Suppressor macrophage treated with lipopolysaccharide for 4 hours (primary cell): ENCODE measurements at places on chromosomes 11 and 22.

DNA sequence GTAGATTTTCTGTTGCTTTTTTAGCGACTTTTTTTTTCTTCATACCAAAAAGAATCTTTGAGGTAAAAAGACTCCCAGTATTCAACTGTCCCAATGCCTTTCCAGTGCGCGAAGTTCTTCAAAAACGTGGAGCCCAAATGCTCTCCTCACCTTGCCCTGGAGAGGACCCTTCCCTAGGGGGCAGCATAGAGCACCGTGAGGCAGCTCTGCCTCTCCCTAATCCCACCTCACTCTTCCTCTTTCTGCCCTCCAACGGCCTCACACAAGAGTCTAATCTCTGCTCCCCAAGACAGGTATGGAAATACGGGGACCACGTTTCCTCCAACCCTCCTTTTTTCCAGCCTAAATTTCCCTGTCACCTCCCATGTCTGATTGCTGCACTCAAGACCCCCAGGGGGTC, 117.5 kb upstream of the ALX4 start:
- DNase-seq = peak; percentile 29

DNA sequence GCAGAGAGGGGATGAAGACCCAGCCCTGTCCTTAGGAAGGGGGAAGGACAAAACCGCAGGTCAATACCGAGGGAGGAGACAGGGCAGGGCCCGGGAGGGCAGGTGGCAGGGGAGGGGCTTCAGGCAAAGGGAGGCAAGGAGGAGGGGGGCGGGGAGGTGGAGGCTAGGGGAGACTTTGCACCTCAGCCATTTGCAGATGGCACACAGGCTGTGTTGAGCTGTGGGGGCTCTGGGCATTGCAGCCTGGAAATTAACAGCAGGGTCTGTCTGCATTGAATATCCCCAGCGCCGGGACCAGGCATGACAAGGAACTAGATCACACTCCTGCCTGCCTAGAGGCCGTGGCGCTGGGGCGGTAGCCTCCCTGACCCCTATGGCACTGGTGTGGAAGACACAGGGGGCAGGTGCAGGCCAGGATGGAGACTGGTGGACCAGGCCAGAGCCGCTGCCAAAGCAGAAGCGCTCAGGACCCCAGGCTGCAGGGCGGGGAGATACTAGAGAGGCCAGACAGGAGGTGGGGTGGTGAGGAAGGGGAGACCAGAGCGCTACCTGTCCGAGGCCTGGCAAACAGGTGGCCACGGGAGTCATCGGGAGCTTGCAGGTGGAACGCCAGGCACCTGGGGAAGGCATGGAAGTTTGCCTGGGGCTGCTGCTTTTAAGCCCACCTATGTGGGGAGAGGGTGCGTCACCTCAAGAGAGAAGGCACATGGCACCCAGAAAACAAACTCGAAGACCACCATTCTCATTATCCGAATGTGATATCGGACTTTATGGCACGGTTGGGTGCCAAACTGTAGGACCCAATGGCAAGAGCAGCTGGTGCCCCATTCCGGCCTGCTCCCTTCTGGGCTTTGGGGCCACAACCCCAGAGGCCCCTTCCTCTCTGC, 11.5 kb downstream of the CBX6 start:
- DNase-seq = no peak

- peak; percentile 82 for DNase-seq
These were observed 112.8 kb downstream of the WNT7B start for GRCh38 chr22:45863981-45864751.

DNA sequence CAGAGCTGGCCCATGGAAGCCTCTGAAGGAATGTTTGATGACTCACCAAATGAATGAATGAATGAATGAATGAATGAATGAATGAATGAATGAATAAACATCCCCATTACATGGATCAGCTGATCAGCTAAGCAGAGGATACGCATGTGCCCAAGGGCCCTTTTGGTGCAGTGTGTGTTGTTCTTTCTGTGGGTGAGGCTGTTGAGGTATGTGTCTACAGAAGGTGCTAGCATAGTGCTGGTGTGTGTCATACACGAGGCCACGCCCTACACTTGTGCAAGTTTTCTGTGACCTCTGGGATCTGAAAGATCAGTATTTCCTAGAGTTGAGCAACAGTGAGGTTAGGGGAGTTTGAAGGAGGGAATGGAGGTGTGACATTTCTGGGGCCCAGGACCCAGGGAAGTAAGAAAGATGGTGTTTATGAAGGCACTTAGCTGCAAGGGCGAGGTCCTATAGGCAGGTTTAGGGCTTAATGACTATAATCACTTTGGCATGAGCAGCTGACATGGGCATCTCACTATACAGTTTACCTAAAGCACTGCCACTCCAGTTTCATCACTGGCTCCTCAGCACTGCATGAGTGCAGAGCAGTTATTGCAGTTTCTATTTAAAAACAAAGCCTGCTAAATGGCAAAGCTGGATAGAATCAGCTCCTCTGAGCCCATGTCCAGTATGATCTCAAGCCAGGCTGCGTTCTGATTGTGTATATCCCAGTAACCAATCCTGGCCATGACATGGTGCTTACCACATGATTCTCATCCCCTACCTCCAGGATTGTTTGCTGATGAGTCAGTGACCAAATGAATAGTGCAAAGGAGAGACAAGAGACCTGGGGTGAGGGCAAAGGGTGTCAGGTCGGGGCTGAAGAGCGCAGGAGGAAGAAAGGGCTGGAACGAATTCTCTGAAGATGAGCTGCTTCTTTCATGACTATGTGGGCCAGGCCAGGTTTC, 36.4 kb upstream of the E2F8 start:
- no peak for DNase-seq

DNA sequence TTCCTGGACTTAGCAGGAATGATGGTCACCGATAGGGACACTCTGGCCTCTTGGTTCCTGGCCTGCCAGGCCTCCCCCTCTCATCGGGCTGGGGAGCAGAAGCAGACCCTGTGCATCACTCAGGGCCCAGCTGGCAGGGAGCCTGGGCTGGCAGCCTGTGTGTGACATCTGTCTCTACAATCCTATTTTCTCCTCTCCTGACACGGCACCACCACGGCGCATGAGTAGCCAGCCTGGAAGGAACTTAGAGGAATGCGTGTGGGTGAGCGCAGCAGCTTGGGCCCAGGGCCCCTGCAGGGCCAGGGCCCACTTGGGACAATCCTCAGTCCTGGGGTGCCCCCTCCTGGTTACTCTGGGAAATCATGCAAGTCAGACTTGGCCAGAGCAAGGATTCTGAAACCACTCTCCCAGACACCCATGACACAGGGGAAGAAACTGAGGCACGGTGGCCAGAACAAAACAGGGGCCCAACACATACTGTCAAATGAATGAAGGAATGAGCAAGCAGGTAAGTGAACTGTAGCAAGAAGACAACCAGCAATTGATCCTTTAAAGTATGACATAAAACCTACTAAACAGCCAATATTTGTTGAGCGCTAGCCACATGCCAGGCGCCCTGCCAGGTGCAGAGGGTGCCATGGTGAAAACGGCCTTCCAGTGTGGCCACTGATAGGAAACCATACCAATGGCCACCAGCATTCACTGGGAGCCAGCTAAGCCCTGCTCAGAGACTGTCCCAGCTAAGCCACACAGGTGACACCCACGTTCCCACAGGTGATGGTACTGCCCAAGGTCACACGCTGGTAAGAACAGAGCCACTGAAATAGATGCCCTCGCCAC, 13.3 kb downstream of the RSPH14 start:
- DNase-seq = peak; percentile 74
